ENCODE measurements at places on chromosomes 13 and 19.

DNA sequence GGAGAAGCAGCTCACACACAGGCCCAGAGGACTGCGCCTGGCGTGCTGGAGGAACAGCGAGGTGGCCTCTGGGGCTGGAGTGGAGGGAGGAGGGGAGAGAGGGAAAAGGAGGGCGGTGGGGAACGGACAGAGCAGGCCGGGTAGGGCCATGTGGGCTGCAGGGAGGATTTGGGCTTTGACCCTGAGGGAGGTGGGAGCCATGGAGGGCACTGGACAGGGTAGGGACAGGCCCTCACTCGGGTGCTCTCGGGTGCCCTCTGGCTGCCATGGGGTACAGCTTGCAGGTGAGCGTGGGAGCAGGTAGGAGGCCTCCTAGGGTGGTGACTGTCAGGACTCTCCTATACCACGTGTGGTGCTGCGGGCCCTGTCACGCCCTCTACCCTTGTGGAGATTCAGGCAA, 22.8 kb downstream of the PLIN4 start:
- no peak for DNase-seq

- no peak for DNase-seq
Measured at GRCh38 chr13:48391257-48391656, 21.7 kb downstream of the LPAR6 start.

DNA sequence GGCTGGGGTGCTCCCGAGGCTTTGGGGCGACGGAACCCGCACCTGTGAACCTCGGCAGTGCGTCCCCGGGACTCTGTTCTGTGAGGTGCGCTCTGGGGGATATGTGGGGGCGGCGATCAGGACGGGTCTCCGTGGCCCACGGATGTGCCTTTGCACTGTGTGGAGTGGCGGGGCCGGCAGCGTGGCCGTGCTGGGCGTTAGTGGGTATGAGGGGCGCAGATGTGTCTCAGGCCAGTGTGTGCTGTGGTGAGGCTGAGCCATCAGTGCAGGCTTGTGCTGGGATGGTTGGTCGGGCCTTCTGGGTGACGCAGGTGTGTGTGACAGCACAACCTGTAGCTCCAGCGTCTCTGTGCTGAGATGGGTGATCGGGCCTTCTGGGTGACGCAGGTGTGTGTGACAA, 16.9 kb downstream of the ZNF331 start:
- DNase-seq, result no peak

- DNase-seq, result no peak
Measured at GRCh38 chr13:51599444-51600176, 15.3 kb downstream of the WDFY2 start.

DNA sequence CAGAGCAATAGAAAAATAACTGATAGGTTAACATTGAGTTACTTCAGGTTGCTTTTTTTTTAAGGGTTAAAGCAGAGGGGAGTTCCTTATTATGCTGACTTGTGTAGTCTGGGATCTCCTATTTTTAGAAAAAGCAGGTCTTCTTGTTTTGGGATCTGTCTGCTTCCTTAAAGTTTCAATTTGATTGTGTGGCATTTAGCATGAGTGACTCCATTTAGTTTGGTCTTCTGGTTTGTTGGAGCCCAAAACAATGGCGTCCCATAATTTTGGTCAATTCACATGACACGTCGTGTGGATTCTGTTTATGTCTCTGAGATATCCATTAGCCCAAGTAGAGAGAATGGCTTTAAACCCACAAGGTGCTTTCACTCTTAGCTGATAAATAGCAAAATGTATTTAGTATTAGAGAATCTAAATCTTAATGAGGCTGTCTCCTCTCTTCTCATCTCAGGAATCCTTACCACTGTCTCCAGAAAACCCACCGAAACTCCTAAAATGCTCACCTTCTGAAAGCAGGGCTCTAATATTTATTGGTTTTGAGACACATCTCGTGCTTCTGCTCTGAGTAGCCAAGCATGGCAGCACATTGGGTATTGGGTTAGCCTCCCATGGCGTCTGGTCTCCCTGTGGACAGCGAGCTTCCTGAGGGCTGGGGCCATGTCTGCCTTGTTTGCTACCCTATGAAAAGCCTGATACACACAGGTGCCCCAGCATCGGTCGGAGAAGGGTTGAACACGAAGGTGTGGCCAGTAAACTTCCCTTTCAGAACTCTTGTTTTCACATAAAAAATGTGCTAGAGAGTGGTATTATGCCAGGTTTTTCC, 67.2 kb upstream of the GPR183 start:
- DNase-seq, result no peak

DNA sequence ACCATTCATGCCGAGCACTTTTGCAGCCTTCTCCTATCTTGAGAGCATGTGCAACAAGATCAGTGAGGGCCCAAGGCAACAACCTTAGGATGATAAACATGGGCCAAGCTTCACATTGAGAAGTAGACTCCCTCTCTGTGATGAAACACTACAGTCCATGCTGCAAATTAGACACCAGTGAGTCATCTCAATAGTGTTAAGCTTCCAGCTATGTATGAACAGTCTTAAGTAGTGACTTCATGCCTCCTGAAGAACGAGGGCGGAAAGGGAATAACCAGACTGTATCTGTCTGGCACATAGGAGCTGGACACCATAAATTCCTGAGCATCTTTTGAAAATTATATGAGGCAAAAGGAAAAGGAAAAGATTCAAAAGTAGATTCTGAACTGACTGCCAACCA, 309.9 kb upstream of the SLITRK1 start:
- DNase-seq, result no peak

GRCh38 chr19:6739390-6739882, at the start of gene TRIP10:
TRIP10 (plus strand) TSS chr19:6739680; CDS start chr19:6739762, 82 bp downstream.
- DNase-seq, result peak; percentile 92

DNA sequence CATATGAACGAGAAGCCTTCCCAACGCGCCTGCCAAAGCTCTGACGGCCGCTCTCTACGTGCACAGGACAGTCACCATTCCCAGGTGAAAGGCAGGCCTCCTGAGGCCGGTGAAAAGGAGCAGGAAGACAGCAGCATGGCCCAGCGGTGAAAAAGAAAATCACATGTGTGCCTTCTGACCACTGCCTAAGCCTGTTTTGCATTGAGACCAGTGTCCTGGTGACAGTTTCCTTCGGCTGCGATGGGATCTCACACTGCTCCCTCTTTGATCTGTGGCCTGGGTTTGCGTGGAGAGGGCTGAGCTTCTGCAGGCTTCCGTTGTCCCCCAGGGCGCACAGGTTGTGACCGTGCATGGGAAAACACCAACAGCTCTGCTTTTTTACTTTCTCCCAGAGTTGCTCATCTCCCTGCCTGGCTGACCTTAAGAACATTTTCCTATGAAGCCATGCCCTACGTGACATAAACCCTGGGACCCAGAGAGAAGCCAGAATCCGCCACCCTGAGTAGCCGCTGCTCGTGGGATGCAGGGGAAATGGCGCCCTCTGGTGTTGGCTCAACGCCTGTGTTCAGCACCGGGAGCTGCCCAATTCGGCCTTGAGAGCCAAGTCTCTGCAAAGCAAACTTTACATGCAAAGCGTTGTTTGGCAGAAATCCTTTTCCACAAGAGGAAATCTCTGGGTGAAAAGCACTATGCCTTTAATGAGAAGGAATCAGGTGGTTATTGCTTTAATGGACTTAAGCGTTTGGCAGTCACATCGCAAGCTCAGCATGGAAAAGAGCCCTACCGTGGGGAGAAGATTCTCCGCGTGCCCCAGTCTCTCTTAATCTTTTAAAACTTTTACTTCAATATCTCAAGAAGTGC, 112.2 kb upstream of the GPR12 start:
- DNase-seq, result peak; percentile 68

DNA sequence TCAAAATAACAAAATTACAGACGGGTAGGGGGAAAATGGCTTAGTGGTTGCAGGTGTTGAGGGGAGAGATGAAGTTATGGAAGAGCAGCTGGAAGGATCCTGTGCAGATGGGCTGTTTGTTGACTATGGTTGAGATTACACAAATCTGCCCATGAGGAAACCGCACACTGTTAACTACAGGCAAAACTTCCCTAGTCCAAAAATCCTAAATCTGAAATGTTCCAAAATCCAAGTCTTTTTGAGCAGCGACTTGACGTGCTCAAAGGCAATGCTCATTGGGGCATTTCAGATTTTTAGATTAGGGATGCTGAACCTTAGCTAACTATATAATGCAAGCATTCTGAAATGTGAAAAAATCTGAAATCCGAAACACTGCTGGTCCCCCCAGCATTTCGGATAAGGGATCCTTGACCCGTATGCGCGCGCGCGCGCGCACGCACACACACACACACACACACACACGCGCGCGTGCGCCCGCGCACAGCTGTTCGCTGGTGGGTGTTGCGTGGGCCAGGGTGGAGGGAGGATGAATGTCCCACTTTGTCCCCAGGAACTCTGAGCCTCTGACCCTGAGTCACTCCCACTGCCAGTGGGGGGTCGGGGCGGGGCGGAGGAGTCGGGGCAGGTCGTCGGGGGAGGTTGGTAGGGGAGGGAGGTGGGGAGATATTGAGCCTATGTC, 6.8 kb downstream of the F2RL3 start:
- DNase-seq, result no peak

DNA sequence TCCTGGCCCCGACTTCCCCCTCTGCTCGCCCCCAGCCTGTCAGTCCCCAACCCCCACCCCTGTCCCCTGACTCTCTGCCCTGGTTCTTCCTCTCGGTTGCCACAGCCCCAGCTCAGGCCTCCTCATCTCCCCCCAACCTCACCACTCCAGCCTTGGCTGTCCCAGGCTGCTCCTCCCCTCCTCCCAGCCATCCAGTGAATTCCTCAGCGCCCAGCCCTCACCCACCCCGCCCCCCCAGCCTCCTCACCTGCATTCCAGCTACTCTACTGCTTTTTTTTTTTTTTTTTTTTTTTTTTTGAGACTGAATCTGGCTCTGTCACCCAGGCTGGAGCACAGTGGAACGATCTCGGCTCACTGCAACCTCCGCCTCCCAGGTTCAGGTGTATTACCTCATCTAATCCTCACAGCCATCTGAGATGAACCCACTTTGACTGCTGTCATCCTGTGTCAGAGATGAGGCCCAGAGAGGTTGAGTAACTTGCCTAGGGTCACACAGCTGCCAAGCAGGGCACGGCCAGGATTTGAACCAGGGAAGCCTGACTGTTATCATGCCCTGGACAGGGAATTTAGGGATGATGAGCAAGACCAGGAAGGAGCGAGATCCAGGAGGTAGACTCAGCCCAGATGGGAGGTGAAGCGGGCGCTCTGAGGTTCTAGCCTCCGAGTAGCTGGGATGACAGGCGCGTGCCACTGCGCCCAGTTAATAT, 2.6 kb downstream of the SULT2B1 start:
- no peak for DNase-seq

DNA sequence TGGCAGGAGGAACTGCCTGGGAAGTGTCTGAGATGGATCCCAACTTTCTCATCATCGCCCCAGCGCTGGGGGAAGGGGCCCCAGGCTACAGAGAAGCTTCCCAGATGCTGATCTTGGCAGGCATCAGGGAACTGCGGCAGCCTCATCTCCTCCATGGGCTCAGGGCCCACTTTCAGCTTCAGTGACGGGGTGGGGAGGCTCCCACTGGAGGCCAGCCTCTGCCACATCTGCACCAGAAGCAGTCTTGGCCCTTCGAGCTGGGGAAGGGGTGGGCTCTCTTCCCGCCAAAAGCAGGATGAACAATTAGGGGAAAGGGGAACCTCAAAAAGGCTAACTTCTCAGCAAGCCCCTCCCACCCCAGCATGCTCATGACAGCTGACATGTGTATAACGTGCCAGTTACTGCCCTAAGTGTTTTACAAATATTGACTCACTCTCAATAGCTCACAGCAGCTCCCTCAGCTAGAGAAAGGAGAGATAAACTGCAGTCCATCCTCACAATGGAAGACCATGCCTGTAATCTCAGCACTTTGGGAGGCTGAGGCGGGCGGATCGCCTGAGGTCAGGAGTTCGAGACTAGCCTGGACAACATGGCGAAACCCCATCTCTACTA, 7.1 kb upstream of the S1PR2 start:
- DNase-seq, result peak; percentile 90

GRCh38 chr13:35927567-35928021, 203.6 kb downstream of the DCLK1 start:
- DNase-seq, result no peak

GRCh38 chr13:33859691-33860303, 41.8 kb downstream of the RFC3 start:
- no peak for DNase-seq
